Activated naive CD4-positive, alpha-beta T cell (primary cell): ENCODE measurements at places on chromosomes 5 and 9.

DNA sequence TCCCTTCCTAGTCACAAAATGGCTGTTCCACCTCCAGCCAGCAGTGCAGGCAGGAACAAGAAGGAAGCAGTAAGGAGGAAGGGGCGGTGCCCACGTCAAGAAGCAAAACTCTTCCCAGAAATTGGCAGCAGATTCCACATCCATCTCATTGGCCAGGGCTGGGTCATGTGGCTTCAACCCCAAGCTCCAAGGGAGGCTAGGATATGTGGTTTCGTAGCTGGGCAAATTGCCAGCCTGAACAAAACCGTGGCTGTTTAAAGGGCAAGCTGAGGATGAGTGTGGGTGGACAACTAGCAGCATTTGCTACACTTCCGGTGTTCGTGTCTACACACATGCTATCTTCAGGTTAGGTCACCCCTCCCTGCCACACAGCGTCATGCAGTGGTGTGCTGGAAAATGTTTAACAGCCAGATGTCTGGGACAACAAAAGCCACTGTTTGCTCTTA is 92.1 kb upstream of the MAP1B start:
- DNase-seq, result no peak

- no peak for DNase-seq
Observed at GRCh38 chr9:68685770-68686169, 19.3 kb upstream of the PIP5K1B start.

GRCh38 chr9:1388216-1388615 is 338.1 kb downstream of the DMRT2 start:
- DNase-seq, result no peak

GRCh38 chr5:42779083-42779482 is 22.5 kb downstream of the CCDC152 start:
- no peak for DNase-seq

- no peak for DNase-seq
Observed at GRCh38 chr5:132001647-132002561, 9.6 kb downstream of the ACSL6 start.

DNA sequence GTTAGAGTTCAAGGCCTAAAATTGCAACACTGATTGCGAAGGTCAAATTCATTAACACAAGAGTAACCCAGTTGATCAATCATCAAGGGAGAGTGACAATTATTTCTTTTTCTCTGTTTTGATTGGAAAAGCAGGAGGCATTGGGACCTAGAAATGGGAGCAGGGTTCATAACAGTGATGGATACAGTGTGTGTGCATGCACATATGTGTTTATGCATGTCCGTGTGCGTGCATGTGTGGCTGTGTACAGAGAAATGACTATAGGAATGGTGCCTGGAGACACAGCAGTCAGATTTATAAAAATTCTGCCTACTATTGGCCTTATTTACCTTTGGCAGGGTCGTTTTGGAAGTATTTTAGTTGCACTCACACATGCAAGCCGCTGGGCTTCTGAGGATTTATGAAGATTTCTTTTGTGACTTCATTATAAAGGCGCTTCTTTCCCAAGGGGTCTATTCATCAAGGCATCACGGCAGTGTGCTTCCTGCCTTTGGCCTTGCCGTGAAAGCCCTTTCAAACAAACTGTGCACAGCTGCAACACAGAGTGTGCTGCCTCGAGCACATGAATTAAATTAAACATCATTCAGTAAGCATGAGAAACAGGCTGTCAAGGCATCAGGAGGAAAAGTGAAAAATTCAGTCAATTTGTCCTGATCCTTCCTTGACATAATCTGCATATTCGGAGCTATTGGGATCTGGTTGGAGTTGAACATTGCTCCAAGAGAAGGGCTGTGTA is 122.8 kb upstream of the PUM3 start:
- DNase-seq, result no peak
